ENCODE measurements at places on chromosomes 7 and 10.

DNA sequence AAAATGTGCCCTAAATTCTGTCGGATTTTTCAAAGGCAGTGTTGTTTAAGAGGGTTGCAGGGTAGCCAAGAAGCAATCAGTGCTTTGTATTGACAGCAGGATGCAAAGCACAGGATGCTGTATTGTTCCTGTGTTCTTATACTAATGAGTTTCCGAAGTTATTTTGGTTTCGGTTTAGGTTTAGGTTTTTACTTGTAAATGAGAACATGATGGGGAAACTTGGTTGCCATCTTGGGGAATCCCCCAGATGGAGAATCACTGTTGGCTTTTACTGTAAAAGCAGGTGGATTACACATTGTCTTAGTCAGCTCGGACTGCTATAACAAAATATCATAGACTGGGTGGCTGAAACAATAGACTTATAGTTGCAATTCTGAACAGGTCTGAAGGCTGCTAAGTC lies 72.1 kb downstream of the INHBA start:
- H3K27me3 ChIP-seq = no peaks in the 10 kb centered on the region
- no peaks in the 10 kb centered on the region for H3K4me1 ChIP-seq
- H3K4me3 ChIP-seq = no peak overlapping the region
- H3K36me3 ChIP-seq = no peaks in the 10 kb centered on the region
- no peak for DNase-seq
- H3K27ac ChIP-seq = no peak overlapping the region

GRCh38 chr7:93921607-93922566 lies at the start of gene GNG11:
Gene GNG11 (plus strand): TSS chr7:93921735. CDS start chr7:93922138, 403 bp downstream.
- peaks cover 43% of the 10 kb centered on the region for H3K27me3 ChIP-seq
- H3K36me3 ChIP-seq = no peaks in the 10 kb centered on the region
- H3K4me3 ChIP-seq = peak within 1 kb of the TSS; percentile 59
- DNase-seq = peak; percentile 49

GRCh38 chr7:137778511-137778910 lies 68.3 kb downstream of the DGKI start:
- peaks cover 5% of the 10 kb centered on the region for H3K4me1 ChIP-seq
- no peak for DNase-seq
- H3K27ac ChIP-seq = no peak overlapping the region
- peaks cover 19% of the 10 kb centered on the region for H3K27me3 ChIP-seq
- H3K4me3 ChIP-seq = no peak overlapping the region

DNA sequence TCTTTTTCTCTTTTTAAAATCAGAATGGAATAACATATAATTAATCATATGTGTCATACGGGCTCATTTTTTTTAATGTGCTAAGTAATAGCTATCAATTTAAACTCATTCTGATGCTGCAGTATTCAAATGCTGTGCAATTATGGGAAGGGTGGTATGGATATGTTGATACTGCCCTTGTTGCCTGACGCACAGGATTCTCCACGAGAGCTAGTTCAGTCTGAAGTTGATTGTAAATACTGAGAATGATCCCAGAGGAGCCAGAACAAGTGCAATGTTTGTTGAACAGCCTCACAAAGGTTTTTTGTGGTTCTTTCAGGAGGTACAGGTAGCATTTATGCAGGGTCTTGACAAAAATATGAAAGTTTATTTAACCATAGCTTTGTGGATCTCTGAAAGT lies 13.4 kb downstream of the NPY start:
- H3K27ac ChIP-seq = no peak overlapping the region
- no peaks in the 10 kb centered on the region for H3K4me1 ChIP-seq
- no peaks in the 10 kb centered on the region for H3K36me3 ChIP-seq
- peaks cover 11% of the 10 kb centered on the region for H3K27me3 ChIP-seq
- no peak overlapping the region for H3K4me3 ChIP-seq

DNA sequence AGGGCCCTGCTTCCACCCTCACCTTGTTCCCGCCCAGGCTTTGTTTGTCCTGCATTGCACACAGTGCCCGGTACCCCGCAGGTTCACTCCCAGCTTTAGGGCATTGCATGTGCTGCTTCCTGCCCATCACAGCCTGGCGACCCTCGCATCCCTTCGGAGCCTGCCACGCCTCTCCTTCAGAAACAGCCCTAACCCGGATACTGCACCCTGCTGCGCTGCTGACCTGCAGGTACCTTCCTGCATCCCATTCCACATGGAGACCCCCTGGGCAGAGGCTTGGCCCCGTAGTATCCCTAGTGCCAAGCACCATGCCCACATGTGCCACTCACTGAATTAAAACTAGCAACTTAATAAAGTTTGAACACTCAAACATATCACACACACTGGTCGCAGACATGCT lies 19.8 kb upstream of the GJD4 start:
- no peak overlapping the region for H3K27ac ChIP-seq
- no peaks in the 10 kb centered on the region for H3K4me1 ChIP-seq
- H3K27me3 ChIP-seq = peaks cover 8% of the 10 kb centered on the region
- H3K4me3 ChIP-seq = no peak overlapping the region
- DNase-seq = no peak
- H3K36me3 ChIP-seq = no peaks in the 10 kb centered on the region
